ENCODE measurements at places on chromosomes 2 and 18.

- no peak for DNase-seq
Measured at GRCh38 chr18:75109319-75109691, 99.6 kb downstream of the PTGR3 start.

- DNase-seq = no peak
Measured at GRCh38 chr18:29169599-29169998, 992.7 kb upstream of the CDH2 start.

DNA sequence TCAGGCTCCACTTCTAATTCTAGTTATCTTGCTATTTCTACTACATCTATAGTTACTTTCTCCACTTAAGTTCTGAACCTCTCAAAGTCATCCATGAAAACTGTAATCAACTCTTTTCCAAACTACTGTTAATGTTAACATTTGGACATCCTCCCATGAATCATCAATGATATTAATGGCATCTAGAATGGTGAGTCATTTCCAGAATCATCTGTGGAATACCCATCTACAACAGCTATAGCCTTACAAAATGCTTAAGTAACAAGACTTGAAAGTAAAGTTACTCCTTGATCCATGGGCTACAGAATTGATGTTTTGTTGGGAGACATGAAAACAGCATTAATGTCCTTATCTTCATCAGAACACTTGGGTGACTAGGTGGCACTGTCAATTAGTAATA, 35.4 kb downstream of the BARD1 start:
- no peak for DNase-seq

- no peak for DNase-seq
Measured at GRCh38 chr2:15436195-15436594, 124.9 kb downstream of the NBAS start.

GRCh38 chr2:69740502-69740951, 1.4 kb upstream of the ANXA4 start:
- DNase-seq = no peak

DNA sequence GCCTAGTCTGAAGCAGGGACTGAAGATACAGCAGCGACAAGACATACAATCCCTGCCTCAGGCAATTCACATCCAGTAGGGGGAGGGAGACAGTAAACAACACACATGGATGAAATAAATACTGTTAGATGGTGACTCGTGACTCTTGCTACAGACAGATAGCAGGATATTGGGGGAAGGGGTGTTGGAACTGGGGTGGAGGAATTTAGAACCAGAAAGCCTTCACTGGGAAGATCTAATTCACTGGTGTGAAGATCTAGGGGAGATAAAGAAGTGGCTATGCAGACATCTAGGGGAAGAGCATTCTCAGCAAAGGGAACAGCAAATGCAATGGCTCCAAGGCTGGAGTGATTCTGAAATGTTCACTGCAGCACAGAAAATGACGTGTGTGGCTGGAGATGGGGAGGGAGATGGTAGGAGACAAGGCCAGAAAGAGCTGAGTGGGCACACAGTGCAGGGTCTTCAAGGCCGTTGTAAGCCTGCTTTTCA, 52.6 kb upstream of the TMEM163 start:
- DNase-seq = no peak

DNA sequence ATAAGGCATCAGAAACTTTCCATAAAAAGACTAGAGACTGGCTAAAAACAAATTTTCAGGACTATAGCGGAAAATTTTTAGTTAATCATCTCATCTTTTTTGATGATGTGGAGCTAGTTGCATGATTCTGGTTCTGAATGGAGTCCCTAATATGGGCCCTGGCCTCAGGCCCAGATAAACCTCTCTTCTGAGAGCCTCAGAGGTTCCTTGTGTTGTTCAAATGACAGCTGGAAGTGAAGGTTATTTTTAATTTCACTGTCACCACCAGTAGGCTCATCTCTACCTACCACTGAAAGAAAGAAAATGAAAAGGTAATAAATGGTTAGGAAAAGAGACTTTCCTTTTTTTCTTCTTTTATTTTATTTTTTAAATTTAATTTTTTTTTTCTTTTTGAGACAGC, 75.9 kb downstream of the EVA1A start:
- no peak for DNase-seq

DNA sequence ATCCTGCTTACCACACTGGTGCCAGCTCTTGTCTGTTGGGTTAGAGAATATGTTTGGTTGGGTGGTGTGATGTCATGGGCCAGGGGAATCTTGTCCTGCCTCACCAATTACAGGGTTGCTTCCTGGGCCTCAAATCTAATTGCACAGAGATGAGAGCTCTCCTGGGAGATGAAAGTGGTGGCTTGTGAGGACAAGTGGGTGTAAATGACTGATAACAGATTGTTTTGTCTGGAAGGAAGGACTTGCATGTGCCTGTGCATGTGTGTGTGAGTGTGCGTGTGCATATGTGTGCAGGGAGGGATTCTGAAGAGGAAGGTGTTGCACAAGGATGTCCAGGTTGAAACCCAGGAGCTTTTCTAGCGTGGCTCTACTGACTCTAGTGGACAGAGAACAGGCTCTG, 271.9 kb downstream of the LOXHD1 start:
- no peak for DNase-seq

GRCh38 chr2:190684931-190685330, 36.0 kb downstream of the NAB1 start:
- no peak for DNase-seq

Measured in left kidney (tissue), 8 donors.